WTC11 (cell line): ENCODE measurements at places on chromosomes 1 and 21.

- no peak overlapping the region for H3K27ac ChIP-seq
- H3K27me3 ChIP-seq: no peaks in the 10 kb centered on the region
- H3K4me3 ChIP-seq: no peak overlapping the region
- H3K36me3 ChIP-seq: peaks cover 13% of the 10 kb centered on the region; the same call in 1 of the 2 replicates
- DNase-seq: no peak
- no peaks in the 10 kb centered on the region for H3K4me1 ChIP-seq
Observed at GRCh38 chr1:73411479-73411878, 786.5 kb downstream of the LRRIQ3 start.

DNA sequence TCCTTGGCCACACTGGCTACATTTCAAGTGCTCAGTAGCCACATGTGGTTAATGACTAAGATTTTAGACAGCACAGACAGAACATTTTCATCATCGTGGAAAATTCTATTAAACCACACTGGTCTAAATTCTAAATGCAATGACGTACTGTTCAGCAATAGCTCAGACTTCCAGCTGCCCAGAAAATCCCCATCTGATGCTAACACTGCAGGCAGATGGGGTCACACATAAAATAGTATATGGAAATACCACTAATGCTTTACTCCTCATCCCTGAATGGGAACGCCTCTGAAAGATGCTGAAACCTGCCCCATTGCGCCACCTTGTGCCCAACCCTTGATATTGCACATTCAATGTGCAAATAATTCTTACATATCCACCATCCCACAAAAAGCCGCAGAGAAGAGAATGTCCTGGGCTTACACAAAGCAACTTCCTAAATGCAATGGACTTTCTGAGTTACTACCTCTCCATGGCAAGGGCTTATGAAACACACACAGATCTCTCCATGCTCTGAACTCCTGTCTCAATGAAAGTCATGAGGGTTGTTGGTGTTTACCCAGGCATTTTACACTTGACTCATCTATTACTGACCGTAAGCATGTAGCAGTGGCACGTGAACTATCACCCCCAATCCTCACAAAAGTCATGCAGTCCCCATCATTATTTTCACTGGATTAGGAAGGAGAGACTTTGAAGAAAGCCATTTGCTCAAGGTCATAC, 20.3 kb upstream of the SLC5A9 start:
- no peak overlapping the region for H3K27ac ChIP-seq
- no peaks in the 10 kb centered on the region for H3K36me3 ChIP-seq
- H3K4me1 ChIP-seq: peaks cover 5% of the 10 kb centered on the region
- peaks cover 3% of the 10 kb centered on the region; the same call in 1 of the 2 replicates for H3K27me3 ChIP-seq
- no peak overlapping the region for H3K4me3 ChIP-seq
- peak; percentile 80 for DNase-seq

DNA sequence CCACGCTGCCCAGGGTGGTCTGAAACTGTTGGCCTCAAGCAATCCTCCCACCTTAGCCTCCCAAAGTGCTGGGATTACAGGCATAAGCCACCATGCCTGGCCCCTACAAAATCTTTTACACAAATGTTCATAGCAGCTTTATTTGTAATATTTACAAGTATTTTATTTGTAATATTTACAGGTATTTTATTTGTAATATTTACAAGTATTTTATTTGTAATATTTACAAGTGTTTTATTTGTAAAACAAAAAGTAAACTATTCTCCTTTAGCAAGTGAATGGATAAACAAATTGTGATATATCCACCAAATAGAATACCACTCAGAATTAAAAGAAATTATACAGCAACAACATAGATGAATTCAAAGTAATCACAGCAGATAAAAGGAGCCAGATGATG, 11.4 kb upstream of the FNBP1L start:
- H3K36me3 ChIP-seq: peaks cover 3% of the 10 kb centered on the region; the same call in 1 of the 2 replicates
- H3K4me3 ChIP-seq: no peak overlapping the region

- H3K36me3 ChIP-seq: peaks cover 12% of the 10 kb centered on the region
- DNase-seq: no peak
- H3K27me3 ChIP-seq: peaks cover 3% of the 10 kb centered on the region; the same call in 1 of the 2 replicates
Observed at GRCh38 chr1:117162816-117163215, 41.3 kb upstream of the TRIM45 start.

- H3K27ac ChIP-seq: no peak overlapping the region
- no peaks in the 10 kb centered on the region for H3K27me3 ChIP-seq
- no peak for DNase-seq
- no peak overlapping the region for H3K4me3 ChIP-seq
- peaks cover 4% of the 10 kb centered on the region; the same call in 1 of the 2 replicates for H3K4me1 ChIP-seq
- H3K36me3 ChIP-seq: peaks cover 11% of the 10 kb centered on the region
Observed at GRCh38 chr21:15908187-15908586, 178.4 kb downstream of the USP25 start.

- H3K36me3 ChIP-seq: no peaks in the 10 kb centered on the region
- H3K27me3 ChIP-seq: peaks cover 30% of the 10 kb centered on the region
- peaks cover 32% of the 10 kb centered on the region for H3K4me1 ChIP-seq
- no peak for DNase-seq
- H3K4me3 ChIP-seq: no peak overlapping the region
Observed at GRCh38 chr1:223135176-223135942, 7.7 kb downstream of the TLR5 start.

DNA sequence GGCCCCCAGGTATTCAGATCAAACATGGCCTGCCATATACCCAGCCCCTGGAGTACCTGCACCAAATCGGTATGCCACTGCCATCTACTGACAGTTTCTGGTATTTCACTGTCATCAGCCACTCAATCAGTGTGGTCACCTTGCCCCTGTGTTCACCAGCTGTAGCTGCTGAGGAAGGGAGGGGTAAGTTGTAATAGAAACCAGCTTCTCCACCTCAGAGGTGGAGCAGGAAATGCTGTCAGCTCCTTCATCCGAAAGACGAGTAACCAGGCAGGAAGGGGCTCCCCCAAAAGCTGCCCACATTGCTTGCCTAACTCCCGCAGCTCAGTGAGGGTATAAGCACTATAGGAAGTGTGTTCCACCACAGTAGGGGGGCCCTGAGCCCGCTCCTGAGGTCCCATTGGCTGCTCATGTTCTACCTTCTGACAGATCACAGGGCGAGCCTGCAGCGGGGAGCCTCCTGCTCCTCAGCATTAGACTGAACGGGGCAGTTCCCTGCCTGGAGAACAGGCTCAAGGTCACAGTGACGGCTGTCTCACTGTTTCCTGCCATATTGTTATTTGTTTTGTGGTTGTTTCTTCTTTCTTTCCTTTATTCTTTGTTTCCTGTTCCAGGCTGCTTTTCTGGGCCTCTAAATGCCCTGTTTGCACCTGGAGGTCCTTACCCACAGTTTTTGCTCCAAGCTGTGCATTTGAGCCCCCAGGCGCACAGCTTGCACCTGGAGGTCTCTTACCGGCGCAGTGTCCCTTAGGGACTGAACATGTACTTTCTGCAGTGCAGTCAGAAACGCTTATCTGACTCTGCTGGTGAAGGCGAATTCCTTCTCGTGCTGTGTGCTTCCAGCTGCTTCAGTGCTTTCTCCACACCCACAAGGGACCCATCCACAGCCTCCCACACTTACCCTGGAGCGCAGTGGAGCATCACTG, 1638.3 kb downstream of the MRPL39 start:
- H3K4me3 ChIP-seq: peak overlapping the region; percentile 20
- DNase-seq: peak; percentile 74
- H3K36me3 ChIP-seq: peaks cover 13% of the 10 kb centered on the region; the same call in 1 of the 2 replicates
